ENCODE measurements at places on chromosomes 2 and 18.
A peak's percentile ranks its signal among the peaks of the same experiment; 100 is the strongest.

GRCh38 chr2:134671513-134671912 lies 47.3 kb downstream of the TMEM163 start:
- DNase-seq, result no peak

GRCh38 chr2:159285929-159286708 lies at the start of gene WDSUB1:
Gene WDSUB1, minus strand, starts transcription at chr2:159286703. Its CDS starts 3,634 bp downstream, at chr2:159283069.
- DNase-seq, result peak; percentile 38

DNA sequence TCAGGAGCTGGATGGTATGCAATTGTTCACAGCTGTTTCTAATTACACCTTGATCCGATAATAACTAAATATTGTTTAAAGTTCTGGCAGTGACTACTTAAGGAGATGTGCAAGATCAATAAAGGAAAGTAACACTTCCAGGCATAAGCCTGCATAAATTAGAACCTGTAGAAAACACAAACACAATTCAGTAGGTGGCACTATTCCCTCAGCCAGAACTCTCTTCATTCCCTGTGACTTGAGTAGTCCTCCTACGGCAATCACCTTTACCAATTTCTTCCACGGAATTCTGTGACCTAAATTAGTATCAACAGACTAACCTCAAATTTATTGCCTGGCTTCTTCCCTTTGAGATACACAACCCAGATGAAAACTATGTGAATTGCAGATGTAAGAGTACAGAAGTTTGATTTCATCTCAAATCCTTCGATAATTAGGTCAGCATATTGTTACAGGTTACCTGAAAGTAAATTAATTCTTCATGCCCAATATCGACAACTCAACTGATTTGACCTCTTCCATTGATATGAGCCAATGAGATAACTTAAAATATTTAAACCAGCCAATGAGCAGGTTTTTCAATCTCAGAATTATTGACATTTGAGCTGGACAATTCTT lies 137.8 kb downstream of the PID1 start:
- no peak for DNase-seq

DNA sequence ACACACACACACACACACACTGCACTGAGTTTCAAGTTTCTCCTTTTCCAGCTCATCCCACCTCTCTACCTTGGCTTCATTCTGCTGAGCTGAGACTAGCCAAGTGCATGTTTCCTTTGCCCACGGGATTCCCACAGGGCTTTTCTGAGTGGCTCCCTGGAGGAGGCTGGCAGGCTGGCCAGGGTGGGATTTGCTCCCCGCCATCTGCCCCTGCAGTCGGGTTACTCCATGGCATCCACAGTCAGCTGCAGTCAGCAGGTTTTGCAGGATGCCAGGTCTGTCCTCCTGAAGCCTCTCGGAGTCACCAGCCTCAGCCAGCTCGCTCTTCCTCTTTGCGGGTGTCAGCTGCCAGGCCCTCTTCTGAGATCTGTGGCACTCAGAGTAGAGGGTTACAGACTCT lies 783.7 kb upstream of the SOX11 start:
- no peak for DNase-seq

DNA sequence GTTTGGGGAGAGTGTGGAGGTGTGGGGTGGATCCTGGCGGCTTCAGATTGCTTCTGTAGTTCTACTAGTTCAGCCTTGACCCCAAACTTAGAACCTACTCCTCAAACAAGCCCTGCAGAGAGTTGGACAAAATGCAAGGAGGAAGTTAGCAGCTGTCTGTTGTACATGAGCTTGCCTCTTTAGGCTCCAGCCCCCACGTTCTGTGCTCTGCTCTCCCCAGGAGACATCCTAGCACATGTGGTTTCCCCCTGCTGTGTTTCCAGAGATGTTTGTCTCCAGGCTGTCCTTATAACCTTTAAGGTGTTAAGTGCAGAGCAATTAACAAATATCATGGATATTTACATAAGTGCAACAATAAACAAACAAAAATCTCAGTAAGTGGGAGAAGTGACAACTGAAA lies 111.1 kb downstream of the ACOXL start:
- DNase-seq, result no peak

DNA sequence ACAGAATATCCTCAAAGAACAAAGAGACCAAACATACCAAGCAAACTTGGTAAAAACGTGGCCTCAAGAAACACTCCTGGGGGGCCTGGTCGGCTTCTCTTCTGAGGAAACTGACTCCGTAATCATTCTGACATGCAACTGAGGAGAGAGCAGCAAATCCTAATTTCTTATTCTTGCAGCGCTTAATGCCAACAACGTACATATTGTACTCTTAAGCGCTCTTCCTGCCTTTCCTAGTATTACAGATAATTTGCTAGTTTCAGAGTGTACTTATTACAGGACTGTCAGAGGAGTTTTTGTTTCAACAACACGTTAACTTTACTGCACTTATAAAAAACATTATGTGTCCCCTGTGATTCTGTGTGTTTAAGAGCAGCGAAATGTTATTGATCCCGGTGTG lies 64.9 kb downstream of the ZNF521 start:
- no peak for DNase-seq

DNA sequence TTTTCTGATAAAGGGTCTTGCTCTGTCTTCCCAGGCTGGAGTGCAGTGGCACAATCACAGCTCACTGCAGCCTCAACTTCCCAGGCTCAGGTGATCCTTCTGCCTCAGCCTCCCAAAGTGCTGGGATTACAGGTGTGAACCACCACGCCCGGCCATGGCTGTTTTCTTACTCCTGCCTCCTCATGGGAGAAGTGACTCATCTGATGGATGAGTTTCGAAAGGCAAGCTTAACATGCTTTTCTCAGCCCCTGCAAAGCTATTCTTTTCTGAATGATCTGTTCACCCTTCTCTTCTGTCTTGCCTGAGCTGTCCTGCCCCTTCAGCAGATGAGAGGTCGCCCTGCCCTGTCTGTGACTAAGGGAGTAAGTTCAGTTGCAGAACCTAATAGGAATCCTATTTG lies 929 bp upstream of the CREG2 start:
- no peak for DNase-seq

DNA sequence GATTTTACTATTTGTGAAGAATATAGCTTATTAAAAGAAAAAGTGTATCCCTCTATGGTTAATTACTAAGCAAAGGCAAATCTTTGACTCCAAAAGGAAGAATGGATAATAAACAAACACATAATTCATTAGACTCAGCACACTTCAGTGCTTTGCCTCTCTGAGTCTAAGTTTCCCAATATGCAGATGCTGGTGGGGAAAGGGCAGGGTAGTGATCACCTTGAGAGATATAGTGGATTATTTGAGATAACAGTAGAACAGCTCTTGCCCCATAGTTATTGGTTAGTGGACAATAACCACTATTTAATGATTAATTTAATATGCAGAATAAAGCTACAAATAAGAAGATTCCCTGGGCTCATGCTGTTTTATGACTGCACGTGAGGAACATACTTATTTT lies 98.2 kb upstream of the SLC8A1 start:
- DNase-seq, result no peak

- DNase-seq, result no peak
Measured at GRCh38 chr18:78789850-78790249, 189.8 kb upstream of the SALL3 start.

DNA sequence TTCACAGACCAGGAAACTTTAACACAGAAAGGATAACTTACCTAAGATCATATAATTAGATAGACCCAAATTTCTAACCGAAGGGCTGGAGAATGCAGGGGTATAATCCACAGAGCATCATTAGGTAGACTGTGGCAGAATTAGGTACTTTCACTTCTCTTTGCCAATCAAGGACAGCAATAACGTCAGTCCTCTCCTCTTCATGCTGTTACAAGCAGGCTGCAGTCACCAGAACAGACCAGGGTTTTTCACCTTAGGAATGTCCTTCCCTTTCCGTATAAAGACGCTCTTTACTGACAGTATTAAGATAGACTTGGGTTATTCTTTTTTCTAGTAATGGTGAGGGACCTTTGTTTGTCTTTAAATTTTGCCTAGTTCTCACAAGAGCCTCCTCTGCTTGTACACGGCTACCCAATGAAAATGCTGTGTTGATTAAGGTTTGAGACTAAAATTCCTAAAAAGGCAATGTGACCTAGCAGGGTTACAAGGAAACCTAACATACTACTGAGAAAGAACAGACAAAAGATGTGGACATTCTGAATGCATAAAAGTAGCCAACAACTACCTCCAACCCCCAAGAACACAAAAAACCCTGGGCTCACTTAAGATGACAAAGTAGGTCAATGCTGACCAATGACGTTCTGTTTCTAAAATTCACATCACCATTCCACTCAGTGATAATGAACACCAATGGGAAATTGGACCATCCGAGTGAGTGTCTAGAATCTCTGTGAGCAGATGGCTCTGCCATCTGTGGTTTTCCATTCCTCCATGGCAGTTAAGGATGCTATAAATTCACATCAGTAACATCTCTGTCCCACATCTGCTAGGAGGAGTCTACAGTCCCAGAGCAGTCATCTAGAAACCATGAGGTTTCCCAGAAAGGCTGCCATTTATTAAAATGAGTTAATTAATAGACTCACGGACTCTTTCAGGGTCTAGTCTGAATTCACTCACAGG lies 2.1 kb downstream of the PDIA6 start:
- no peak for DNase-seq

DNA sequence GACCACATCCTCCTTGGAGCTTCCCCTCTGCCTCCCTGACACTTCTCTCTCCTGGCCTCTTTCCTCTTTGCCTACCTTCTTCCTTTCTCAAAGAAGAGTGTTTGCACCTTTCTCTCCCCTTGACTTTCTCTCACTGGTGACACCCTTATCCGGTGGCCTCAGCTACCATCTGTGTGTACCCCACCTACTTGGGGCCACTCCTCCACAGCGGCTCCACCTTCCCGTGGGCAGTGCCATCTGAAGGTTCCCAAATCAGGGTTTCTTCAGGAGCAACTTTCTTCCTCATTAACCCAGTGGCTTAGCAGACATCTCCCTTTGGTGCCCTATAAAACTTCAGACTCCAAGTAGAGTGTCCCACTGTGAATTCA lies 5.3 kb upstream of the NCL start:
- no peak for DNase-seq

DNA sequence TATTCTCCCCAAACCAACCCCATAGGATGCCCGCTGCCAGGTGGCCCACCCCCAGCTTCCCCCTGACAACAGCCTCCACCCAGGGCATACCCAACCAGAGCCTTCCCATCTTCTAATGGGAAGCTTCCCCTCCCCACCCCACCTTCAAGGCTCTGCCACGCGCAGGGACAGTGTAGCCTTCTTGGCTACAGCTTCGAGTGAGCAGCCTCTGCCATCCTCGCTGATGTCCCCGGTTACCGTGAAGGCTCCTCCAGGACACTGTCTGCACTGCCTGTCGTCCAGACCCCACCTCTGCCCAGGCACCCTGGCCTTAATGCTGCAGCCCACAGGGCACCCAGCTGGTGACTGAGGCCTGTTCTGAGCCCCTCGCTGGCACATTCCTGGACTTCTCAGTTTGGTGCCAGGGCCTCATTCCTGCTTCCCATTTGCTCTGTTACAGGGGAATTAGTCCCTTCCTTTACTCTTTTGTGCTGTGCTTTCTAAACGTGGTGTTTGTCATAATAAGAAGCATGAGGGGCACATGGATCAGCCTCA lies 13.0 kb upstream of the ADNP2 start:
- no peak for DNase-seq

GRCh38 chr18:48860269-48861180 lies 90.2 kb downstream of the SMAD7 start:
- DNase-seq, result no peak

- no peak for DNase-seq
Measured at GRCh38 chr2:68345129-68345875, 19.8 kb upstream of the PLEK start.

DNA sequence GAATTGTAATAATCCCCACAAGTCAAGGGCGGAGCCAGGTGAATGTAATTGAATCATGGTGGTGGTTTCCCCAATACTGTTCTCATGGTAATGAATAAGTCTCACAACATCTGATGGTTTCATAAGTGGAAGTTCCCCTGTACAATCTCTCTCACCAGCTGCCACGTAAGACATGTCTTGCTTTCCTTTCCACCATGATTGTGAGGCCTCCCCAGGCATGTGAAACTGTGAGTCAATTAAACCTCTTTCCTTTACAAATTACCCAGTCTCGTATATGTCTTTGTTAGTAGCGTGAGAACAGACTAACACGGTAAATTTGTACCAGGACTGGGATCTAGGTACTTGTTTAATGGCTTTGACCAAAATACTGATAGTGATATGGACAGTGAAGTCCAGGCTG lies 744.3 kb upstream of the REG3G start:
- DNase-seq, result no peak

- no peak for DNase-seq
Measured at GRCh38 chr18:9671214-9671613, 36.9 kb upstream of the RAB31 start.

DNA sequence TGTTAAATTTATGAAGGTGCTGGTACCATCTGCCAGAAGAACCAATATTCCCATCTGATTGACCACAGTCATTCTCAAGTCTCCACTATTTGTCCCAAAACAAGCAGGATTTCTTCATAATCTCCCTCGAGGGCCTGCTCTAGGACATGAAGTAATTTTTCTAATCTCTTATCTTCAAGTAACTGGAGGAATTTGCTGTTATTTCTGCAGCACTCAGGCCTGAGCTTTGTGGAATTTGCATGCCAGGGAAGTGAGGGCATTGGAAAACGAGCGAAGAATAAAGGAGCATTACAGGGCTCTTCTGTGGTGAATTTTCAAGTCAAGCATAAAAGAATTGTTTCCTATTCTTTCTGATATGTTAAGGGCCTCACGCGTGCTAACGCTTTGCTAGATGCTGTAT lies 161.2 kb upstream of the EPAS1 start:
- no peak for DNase-seq

DNA sequence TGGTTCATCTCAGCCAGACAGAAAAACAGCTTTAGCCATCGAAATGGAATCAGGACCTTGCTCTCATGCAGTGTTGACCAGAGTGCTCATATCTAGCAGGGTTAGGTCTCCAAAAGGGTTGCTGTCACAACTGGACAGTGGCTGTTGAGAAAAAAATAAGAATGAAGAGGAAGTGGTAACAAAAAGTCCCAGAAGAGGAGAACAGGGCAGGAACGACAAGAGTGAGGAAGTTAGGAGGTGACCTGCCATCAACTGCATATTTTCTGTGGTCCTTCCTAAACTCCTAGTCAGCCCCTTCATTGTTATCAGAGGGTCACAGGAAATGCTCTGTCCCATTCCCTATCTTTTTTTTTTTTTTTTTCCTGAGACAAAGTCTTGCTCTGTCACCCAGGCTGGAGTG lies 188.1 kb upstream of the LINC00305 start:
- DNase-seq, result no peak
